ENCODE measurements at places on chromosomes 12 and 14.

DNA sequence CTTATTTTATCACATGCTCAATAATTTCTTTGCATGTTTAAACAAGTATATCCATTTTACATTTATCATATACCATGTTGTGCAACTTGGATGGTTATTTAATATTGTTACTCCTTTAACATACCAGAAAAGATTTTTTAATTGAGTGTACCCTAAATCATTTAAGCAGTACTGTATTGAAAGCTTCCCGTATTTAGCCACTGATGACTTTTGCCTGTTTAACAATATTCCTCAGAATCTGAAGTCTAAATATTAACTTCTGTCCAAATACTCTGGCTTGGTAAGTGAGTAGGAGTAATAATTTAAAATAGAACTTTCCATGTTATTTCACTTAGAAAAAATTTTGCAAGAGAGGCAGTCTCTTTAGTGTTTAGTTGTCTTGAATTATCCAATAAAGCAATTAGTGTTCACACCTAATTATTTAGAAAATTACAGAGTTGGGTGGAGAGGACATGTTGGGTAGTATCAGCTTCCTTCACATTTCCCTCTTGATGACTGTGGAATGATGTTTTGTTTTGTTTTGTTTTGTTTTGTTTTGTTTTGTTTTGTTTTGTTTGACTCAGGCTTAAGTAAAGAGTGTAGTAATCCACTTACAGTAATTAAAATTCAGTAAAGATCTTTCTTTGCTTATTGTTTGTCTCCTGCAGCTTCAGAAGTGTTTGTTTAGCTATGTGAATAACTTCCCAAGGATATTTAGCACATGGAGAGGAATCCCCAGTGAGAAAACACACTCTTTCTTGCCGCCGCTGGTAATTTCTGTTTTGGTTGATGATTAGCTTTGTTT lies 59.5 kb downstream of the DAAM1 start:
- peak; percentile 43 for DNase-seq

DNA sequence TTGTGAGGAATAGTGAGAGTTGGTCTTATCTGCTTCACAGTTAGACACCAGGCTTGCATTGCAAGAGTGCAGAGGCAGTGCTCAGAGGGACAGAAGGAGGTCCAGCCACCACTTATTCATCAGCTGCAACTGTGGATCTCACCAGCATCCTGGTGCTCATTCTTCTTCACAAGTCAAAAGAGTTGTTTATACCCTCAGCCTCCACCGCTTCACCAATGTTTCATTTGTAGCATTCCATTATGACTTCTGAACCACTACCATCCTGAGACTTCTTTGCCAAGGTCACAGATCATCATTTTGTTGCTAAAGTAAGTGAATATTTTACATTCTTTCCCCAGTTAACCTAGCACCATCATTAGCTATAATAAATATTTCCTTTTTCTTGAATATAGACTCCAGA lies 230.5 kb upstream of the KITLG start:
- DNase-seq = no peak

DNA sequence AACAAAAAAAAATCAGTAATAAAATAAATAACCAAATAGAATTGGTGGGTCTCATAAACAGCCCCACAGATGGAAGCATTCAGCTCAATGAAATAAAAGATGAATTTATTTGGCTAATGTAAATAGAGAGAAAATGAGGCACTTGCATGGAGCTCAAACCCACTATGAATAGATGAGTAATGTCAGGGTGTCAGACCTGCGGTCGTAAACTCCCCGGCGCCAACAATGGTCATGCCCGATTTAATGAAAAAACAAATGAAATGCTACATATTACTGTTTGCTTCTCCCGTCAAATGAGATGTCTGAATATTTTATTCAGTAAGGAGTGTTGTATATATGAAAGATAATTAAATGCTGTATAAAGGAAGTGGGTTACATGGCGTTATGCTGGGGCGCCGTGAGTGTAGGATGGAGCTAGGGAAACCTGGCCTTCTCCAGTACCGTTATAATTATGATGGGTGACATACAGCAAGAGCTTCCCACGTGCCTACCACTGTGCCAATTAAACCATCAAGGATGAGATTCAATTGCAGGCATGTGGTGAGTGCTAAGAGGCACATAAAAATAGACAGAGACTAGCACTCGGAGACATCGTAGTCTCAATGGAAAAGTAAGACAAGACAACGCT lies 648.1 kb downstream of the BCL11B start:
- no peak for DNase-seq

GRCh38 chr14:32986791-32987540 lies 48.3 kb downstream of the NPAS3 start:
- no peak for DNase-seq

DNA sequence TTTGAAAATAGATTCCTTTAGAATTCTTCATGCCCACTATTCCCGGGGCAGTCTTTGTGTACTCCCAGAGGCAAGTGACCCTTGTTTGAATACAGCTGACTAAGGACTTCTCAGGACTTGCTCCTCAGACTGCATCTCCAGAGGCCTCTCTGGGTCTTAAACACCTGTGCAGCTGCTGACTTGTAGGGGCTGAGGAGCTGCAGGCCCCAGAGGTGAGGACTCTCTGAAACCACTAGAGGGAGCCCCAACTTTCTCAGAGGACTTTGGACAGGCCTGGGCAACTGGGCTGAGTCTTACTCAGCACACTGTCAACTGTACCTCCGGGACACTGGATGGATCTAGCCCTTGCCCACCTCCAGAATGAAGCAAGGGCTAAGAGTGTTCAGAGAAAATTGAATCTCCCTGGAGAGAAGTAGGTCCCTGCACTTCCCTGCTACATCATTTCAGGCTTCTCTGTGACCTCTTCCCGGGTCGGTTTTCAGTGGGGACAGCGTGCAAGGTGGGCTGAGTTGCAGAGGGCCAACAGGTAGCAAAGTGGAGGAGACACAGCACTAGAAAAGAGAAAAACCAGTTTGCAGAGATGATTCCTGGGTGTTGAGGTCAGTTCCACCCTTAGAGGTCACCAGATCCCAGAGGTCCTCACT lies 164.6 kb downstream of the TMEM117 start:
- DNase-seq = peak; percentile 45

DNA sequence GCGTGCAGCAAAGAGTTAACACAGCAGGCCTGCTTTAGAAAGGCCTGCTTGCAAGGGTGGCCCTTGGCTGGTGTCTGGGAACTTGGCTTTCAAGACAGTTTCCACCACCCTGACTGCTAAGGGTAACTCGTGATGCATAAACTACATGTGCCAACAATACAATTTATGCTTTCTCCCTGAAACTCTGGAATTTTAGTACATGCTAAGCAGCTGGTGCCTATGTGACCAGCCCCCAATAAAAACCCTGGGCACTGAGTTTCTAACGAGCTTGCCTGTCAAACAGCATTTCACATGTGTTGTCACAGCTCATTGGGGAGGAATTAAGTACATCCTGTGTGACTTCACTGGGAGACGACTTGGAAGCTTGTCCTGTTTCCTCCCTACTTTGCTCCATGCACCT lies 133.1 kb downstream of the SLC5A8 start:
- no peak for DNase-seq

GRCh38 chr12:85823436-85824180 lies 12.6 kb downstream of the RASSF9 start:
- DNase-seq = no peak

GRCh38 chr14:75904311-75904710 lies 77.5 kb downstream of the TGFB3 start:
- DNase-seq = no peak

GRCh38 chr12:60176891-60177290 lies 581.1 kb downstream of the SLC16A7 start:
- DNase-seq = no peak

- no peak for DNase-seq
Observed at GRCh38 chr12:31662176-31662849, 2.8 kb downstream of the ETFBKMT start.

DNA sequence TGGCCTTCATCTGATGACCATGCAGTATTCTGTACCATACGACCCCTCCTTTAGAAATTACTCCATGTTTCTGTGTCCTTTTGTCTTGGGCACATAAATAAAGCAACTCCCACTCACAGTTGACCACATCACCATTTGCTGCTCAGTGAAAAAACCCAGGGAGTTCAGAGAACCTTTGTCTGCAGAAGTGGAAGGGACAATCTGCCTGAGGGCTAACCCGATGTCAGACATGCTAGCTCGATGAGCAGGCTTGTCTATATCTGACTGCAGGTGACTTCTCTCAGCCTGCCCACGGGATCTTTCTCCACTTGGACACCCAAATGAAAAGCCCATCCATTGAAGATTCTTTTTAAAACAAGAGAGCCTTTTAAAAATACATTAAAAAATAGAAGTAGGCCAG lies 45.7 kb upstream of the GRIP1 start:
- no peak for DNase-seq

DNA sequence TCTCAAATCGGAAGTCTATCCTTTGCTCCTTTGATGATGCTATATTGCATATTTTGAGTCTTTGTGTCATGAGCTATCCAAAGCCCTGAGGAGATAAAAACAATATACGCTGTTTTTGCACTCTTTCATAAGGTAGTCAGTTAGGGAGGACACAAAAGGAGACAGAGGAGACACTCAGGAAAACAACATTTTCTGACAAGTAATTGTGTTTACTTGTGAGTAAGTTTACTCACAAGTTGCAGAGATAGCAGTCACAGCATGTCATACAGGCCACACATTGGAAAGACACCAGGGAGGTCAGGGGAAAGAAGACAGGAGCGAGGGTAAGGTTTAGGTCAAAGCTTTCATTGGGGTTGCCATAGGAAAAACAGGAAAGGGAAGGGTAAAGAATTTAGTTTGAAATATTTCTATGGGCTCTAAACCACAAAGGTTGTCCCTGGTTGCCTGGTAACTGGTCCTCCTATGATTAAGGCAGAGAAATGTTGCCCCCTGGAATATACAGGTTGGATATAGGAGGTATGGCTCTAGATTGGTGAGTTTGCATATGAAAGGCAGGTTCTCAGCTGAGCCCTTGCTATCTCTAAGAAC lies 7.4 kb upstream of the GABARAPL1 start:
- no peak for DNase-seq

DNA sequence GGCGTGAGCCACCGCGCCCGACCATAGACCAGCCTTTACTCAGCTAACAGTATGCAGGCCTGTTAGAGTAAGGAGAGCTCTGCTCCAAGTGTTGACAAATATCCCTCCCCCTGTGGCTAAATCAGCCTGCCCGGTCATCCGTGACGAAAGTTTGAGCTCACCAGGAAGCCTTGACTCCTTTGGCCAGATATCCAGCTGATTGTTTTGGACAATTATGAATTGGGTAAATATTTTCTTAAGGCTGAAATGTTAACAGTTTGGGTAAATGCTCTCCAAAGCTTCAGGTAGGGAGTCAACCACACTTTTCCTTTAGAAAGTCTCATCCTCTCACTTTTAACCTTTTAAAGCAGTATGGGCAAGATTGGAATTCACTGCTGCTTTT lies 157.9 kb downstream of the PAWR start:
- peak; percentile 17 for DNase-seq

DNA sequence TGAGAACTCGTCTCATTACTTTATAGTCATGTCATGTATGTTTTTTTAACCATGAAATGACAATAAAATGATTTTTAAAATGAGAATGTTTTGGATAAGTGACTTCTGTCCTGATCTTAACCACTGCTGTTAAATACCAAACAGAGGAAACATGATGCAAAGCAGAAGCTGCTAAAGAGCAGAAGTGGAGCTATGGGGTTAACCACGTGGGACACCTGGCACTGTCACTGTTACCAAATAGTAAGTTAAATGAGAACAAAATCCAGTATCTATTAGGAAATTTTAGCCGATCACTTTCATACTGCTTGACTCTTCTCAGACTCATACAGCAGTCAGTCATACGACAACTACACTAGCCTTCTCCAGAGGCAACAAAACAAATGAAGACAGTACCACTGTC lies 82.4 kb downstream of the SCAF11 start:
- DNase-seq = no peak

DNA sequence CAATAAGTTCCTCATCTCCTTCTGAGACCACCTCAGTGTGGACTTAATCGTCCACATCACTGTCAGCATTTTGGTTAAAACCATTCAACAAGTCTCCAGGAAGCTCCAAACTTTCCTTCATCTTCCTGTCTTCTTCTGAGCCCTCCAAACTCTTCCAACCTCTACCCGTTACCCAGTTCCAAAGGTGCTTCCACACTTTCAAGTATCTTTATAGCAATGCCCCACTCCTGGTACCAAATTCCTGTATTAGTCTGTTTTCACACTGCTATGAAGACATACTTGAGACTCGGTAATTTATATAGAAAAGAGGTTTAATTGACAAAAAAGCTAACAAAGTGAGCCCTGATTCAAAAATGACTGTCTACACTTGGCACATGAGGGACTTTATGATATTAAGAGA lies 22.8 kb downstream of the EMP1 start:
- no peak for DNase-seq

GRCh38 chr14:102686196-102686801 lies 91.0 kb upstream of the TRAF3 start:
- no peak for DNase-seq

DNA sequence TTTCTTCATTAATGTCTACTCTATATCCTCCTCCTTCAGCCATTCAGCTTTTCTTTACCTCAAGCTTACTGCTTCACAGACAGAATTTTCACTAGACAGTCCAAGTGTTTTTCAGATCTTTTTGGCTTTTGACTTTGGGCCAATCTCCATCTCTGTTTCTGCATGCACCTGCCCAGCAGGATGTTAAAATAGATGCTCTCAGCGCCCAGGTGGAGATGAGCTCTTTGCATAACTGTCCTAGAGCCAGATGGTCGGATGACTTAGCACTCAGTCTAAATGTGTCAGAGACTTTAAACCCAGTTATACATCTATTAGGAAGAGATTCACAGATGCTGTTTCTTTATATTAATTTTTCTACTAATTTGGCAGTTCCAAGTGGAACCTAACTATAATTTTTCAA lies 80.3 kb upstream of the SSTR1 start:
- DNase-seq = peak; percentile 46

GRCh38 chr12:50581226-50582184 lies 76.7 kb downstream of the DIP2B start:
- DNase-seq = no peak

Measured in COR-L47 (cell line).